ENCODE measurements at places on chromosomes 2 and 18.

DNA sequence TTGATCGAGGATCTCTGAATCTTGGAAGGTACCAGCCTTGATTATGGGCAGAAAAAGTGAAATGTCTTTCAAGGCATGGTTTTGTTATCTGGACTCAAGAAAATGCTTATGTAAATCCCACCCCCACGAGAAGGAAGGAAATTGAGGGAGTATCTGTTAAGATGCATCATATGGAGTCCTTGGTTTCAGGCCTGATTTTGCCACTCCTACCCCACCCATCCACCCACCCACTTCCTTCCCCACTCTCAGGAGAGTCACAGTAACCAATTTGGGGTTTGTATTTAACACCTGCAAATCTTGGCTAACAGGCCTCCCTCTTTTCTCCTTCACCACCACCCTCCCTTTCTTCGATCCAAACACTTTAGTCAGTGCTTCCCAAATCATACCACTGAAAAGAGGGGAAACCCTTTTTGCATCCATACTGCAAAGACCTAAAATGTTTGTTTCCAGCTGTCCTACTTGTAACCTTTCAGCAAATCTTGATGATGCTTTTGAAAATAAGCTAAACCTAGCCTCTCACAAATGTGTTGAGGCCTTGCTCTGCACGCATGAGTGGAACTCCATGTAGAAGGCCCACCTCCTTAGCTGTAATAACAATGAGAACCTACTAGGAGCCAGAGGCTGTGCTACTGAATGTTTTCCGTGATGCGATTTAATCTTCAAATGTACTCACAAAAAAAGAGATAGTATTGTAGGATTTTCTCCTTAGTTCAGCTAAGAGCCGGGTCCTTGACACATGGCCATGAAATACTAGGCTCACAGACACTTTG, 34.8 kb downstream of the POU3F3 start:
- DNase-seq = no peak

DNA sequence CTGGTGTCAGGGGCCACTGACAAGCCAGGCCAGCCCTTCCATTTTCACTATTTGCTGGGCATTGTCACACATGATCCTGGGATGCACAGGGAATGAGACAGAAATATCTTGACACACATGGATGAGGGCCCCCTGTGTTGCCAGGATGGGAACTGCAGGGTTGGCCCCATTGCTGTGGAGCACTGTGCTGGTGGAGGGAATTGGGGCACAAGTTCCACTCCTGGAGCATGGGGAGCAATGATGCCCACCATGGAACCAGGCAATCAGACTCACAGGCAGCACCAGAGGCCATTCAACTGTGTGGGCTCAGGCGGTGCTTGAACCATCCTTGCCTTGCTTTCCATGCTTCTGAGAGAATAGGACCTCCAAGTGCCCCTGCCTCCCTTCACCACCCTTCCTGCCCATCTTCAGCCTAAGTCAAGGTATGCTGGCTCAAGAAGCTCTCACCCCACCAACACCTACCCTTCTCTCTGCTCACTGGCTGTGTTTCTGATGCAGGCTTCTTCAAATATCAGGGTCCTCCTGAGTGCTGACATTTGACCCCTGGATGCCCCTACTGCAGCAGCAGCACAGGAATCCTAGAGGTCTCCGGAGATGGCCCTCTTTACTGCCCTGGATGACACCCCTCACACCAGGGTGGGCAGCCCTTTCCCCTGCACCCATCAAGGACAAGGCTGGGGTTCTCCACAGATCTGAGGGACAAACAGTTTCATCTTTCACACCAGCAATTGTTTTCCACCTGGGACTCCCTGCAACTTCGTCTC, 11.0 kb downstream of the ADRA2B start:
- DNase-seq = no peak

GRCh38 chr2:239668042-239668441, 267.2 kb upstream of the HDAC4 start:
- no peak for DNase-seq

- DNase-seq = no peak
These were observed 78.5 kb upstream of the HK2 start for GRCh38 chr2:74755386-74755785.

DNA sequence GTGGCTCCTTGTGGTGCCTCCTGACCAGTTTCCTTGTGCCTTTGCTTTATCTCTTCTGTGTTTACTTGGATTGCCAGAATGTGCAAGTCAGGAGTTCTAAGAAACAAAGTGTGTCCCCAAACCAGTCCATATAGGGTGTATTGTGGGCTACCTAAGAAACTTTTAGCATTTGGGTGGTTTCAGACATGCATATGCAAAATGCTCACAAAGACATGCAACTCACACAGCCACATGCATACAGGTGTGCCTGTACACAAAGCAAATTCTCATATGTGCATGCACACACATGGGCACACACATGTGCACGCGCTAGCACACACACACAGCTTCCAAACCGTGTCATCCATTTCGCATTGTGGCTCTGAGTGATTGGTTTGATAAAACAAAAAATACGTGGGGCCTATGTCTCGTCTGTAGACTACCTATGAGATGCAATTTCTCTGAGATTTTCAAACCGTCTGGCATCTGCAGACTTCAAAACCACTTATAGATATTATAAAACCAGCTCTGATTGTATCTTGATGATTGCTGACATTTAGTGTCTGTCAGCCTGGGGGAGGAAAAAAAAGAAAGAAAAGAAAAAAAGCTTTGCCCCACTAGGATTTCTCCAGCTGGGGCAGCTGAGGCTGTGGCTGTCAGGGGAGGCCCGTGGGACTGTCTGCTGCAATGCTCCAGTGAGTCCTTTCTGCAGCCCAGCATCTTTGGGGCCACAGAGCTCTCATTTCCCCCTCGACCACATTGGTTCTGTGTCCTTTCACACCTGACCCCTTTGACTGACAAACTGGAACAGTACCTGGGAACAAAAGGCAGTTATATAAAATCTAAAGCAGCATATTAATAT, 556.1 kb downstream of the CMPK2 start:
- DNase-seq = no peak

DNA sequence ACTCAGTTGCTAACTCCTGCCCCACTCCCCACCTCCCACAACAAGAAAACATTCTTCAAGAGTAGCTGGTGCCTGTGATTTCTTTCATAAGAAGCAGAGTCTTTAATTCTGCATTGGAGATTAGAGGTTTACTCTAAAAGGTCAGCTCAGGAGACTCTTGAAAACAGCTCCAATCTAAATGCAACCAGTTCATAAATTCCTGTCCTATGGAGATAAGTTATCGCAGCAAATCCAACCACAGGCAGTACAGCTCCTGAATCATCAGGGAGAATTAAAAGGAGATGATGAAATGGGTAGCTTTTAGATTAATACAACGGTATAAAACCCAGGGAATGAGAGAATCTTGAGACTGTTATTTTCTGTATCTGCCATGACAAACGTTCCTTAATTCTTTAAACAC, 130.7 kb downstream of the SOCS6 start:
- no peak for DNase-seq

DNA sequence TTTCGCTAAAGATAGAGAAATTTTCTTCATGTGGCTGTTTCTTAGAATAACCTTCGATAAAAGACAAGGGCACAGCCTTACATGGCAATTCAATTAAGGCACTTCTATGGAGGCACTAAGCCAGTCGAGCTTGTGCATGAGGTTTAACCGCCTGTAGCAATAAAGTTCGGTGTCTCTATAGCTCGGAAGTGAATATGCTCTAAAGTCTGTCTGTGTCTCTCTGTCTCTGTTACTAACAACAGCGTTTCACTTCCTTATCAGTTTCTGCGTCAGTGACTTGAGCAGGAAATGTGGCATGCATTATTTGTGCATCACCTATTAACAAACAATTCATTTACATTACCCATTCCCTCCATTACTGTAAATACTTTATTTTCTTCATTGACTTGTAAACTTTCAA, 365.1 kb upstream of the NETO1 start:
- no peak for DNase-seq

DNA sequence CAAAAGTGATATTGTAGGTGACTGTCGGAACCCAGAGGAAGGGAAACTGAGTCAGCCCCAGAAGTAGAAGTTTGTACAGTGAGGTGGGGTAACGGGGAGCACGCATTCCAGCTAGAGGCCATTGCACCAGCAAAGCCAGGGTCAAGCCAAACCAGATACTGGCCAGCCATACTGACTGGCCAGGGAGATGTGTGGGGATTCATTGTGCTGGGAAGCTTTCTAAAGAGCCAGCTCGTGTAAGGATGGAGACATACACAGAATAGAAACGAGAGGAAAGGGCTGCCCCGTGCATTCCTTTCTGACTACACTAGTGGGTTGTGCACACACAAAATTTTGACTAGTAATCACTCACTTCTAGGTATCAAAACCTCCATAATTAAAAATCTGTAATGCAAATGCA, 175.3 kb upstream of the PID1 start:
- no peak for DNase-seq

GRCh38 chr2:25992556-25992955, 10.3 kb upstream of the KIF3C start:
- DNase-seq = no peak

GRCh38 chr18:58132595-58133261, 88.7 kb downstream of the NEDD4L start:
- no peak for DNase-seq

DNA sequence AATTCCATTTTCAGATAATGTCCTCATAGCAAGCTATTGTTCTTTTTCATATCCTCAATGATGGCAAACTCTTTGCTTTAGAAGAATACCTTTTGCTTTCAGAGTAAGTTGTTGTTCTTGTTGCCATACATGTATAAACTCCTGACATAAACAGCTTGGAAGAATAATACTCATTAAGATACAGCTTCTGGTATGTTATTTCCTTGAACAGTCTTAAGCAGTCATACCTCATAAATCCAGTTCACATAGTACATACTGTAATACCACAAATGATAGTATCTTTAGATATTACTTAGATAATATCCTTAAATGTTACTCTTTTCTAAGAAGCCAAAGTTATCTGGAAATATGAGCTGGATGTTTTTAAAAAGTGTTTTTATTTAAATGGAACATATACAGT, 23.2 kb downstream of the METTL8 start:
- no peak for DNase-seq

DNA sequence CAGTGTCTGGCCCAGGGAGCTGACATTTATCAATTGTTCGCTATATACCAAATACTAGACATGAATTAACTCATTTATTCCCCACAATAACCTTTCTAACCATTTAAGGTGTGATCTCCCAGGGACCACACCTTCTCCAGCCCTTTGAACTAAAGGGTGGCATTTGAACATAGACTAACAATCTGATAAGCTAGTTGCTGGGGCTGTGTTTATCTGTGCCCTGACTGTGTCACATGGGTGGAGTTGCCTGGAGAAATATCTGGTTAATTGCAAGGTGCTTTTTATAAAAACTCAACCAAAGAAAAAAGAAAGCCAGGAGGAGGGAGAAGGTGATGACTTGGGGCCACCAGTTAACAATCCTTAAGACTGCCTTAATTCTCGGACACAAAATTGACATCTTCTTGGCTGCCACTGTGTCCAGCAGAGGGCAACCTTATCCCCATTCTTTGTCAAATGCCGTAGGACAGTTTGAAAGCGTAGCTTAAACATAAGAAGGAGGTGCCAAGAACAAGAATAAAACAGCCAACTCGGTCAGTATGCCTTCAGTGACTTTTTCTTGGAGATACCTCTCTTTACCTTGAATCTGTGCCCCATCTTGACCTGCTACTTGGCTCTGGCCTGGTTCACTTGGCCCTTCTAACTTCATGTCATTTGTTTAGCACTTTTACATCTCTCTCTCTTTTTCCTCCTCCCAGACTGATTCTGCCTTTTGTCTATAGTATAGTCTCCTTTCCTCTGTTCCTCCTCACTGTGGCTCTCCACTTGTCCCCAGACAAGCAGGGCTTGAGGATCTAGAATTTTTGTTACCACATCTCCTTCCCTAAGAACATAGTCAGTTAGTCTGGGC, 183.4 kb downstream of the MYO3B start:
- DNase-seq = peak; percentile 2

DNA sequence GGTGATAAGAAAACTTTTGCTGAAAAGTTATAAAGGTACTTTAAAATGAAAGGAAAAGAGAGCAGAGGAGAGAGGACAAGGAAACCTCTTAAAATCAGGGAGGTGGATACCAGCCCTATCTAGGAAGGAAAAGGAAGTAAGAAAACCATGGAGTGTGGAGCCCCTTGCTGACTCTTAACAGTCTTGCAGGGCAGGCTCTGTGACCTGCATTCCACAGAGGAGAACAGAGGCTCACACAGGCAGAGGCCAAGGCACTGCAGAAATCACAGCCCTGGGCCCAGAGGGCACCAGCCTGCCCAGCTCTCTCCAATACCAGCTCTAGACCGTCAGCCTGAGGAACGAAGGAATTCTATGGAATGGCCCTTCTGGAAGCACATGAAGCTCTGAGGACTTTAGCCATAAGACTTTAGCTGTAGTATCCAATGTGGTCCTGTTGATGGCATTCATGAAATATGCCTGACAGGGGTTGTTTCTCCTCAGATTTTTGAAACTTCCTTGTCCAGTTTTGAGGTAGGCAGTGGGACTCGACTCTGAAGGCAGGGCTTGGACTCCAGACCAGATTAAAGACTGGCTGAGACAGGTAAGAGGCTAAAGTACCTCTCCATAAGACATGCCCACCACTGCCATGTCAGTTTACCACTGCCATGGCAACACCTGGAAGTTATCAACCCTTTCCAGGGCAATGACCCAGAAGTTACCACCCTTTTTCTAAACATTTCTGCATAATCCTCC, 216.3 kb downstream of the ANAPC1 start:
- DNase-seq = no peak

DNA sequence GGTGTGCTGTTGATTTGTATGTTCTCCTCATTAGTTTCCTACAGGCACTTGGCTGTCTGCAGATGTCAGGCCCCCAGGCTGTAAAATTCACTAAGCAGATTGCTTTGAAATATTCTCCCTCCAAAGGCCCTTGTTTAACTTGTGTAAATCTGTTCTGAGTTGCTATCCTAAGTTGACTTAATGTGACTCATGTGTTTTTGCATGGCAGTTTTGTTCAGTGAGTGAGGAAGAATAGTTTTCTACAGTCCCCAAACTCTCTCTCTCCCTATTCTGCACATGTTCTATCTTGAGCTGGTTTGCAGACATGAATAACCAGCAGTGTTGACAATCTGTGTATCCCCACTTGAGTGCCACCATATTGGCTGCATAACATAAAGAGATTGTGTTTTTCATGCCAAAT, 1005.4 kb upstream of the DDX18 start:
- DNase-seq = no peak

DNA sequence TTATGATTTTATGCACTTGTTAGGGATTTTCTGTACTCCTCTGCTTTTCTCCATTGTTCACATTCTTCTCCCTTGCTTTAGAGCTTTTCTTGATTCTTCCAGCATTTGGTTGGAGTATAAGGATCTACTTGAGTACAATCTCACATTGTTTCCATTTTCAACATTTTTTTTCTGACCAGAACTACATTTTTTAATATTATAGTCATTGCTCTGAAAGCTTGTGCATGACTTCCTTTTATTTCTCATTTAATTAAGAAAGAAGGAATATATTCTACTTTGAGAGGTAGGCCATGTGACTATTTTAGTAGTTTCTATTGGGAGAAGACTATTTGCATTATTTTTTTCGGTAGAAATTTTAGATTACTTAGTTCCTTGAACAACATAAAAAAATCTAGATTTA, 200.4 kb downstream of the TMEM247 start:
- DNase-seq = no peak

- no peak for DNase-seq
These were observed 243.0 kb upstream of the CYRIA start for GRCh38 chr2:16908656-16909055.
